Brain (organoid and tissue), 16 donors: ENCODE measurements at places on chromosomes 6 and 20. TPM values are rescaled to one million over a fixed set of nuclear protein-coding genes. Genes with fewer than 3 reads are reported as not detected.
A peak's percentile ranks its signal among the peaks of the same experiment; 100 is the strongest.

DNA sequence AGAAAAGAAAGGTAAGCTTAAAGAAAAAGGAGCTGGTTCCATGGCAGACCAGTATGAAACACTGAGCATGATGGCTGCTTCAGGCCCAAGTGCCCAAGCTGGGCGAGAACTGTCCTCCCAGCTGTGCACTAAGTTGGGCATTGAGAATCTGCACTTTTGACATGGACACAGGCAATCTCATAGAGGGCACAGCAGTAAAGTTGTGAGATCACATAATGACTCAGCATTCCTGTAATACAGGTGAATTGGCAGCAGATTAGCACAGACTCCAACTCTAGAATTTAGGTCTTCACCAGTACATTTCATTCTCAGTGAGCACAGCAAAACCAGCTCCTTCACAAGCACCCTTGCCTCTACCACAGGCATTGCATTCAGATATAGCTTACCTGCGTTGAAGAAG, 343.4 kb downstream of the PKHD1 start:
- DNase-seq: no peak

- DNase-seq: no peak
Measured at GRCh38 chr6:153790048-153790447, 249.0 kb upstream of the OPRM1 start.

- DNase-seq: no peak
Measured at GRCh38 chr6:39770446-39770845, 21.7 kb upstream of the DAAM2 start.

- no peak for DNase-seq
Measured at GRCh38 chr6:27553123-27553904, 80.4 kb upstream of the ZNF184 start.

DNA sequence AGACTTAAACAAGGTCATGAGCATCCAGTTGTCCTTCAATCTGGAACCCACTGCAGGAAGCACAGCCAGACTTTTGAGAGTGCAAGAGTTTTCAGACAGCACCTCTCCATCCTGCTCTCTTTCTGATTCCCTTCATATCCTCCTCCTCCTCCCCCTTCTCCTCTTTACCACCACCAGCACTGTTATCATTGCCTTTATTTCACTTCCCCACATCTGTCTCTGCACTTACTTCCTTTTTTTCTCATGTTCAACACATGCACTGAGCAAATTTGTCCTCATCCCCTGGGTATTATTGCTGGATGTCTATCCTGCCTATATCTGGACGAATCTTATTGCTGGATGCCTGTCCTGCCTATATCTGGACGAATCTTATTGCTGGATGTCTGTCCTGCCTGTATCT, 554.8 kb downstream of the DHX35 start:
- no peak for DNase-seq

DNA sequence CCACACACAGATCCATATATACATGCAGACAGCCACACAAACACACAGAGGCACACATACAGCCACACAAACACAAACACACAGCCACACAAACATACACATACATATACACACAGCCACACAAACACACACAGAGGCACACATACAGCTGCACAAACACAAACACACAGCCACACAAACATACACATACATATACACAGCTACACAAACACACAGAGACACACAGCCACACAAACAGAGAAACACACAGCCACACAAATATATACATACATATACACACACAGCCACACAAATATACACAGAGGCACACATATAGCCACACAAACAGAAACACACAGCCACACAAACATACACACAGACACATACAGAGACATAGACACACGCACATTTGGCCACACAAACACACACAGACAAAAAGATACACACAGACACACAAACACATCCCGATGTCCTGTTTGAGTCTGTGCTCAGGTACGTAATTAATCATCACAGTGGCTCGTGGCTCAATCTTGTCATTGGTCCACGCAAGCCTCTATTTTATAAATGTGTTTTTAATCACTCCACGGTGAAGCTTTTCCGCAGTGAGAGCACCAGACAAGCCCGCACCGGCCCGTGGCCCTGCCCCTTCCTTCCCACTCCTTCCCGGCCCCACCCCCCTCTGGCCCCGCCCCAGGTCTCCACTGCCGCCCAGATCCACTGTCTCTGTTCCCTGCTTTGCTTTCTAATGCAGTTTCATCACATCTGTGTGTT, 135.3 kb downstream of the CDH4 start:
- peak; percentile 59 for DNase-seq

GRCh38 chr6:106113256-106113959, 27.3 kb downstream of the PRDM1 start:
- DNase-seq: no peak

DNA sequence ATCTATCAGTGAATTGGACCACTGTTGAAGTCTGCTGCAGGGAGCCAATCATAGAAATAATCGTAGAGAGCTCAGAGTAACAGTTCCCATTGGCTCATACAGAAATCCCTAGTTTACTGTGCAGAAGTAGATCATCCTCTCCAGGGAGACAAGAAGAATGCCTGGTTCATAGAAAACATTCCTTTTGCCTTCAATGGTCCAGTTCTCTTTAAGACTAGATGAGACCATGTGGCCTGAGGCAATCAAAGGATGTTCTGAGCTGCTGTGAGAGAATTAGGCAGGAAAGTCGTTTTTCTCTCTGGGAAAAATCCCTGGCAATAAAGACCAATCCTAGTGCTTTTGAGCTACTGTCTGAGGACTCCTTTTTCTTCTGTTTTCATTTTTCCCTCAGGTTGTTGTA, 208.4 kb downstream of the CENPW start:
- DNase-seq: no peak

- DNase-seq: no peak
Measured at GRCh38 chr6:16427124-16427523, 188.7 kb downstream of the GMPR start.

DNA sequence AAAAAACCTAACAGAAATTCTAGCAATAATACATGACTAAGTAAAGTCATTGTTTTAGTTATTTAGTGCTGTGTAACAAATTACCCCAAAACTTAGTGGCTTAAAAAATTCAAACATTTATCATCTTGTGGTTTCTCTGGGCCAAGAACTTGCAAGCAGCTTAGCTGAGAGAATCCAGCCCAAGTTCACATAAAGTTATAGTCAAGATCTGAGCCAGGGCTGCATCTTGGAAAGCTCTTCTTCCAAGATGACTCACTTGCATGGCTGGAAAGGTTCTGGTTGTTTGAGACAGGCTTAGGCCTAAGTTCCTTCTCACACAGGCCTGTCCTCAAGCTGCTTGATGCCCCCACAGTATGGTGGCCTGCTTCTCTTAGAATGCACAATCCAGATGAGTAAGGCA, 217.8 kb upstream of the TSHZ2 start:
- no peak for DNase-seq

DNA sequence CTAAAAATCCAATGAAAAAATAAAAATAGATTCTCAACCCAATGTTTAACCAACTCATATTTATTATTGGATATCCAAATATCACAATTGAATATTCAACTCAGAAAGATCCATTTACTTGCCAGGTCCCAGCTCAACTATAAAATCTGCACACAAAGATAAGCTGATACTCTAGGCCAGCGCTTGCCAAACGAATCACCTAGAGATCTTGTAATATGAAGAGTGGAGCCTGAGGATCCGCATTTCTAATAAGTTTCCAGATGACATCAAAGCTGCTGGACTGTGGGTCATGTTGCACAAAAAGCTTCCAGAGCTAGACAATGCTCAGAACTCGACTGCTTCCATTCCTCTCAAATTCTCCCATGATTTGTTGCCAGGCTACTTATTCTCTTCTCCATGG, 51.7 kb upstream of the HSF2 start:
- DNase-seq: no peak

DNA sequence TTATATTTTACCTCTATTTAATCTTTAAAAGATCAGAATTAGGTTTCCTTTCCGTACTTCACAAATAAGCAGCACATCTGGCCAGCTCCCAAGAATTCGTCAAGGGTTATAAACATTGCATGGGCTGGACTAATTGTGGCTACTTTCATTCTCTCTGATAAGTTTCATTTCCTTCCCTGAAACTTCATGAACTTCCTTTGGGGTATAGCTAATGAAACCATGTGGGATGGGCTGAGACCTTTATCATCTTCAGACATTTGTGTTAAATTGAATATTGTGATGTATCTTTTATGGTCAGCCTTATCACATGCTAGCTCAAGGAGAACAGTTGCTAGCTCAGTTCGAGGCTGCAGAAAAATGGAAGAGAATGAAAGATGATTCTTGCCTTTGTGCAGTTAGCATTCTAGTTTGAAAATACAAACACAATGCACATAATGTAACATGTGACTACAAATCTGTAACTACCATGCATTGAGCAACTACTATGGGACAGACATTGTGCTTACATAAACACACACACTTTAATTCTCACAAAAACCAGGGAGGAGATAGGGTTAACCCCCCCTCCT, 1.7 kb upstream of the GMPR start:
- DNase-seq: no peak

DNA sequence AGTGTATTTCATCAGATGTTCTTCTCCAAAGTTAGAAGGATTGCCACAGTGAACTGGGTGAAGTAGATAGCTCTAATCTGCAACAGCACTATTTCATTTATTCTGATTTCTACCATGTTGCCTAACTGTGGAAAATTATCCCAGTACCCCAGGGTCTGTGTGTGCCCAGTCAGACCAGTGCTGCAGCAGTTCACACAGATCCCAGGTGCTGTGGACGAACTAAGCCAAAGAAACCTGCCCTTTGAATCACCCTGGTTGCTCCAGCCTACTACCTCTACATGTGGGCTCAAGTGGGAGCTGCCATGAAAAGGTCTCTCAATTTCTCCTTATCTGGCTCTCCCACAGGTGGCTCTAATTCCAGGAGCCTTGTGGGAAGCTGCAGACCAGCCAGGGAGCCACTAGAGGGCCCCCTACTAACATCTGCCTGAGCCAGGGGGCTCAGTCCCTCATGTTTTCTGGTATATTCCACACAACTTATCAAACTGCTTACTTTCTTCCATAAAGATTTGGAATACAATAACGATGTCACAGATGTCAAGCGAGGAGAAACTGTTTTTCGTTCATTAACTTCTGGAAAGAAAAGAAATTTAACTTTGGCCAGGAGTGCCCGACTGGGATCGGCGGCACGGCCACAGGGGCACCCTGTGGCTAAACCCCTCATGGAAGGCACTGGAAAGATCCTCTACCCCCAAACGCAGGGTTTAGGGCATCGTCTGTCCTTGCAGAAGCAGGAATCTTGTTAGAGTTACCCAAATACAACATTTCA, 31.6 kb upstream of the LY86 start:
- DNase-seq: peak; percentile 69

GRCh38 chr6:63923139-63923739, 287.6 kb downstream of the PHF3 start:
- DNase-seq: peak; percentile 74

- no peak for DNase-seq
Measured at GRCh38 chr6:157063176-157063905, 260.0 kb downstream of the TMEM242 start.

GRCh38 chr6:166697113-166697512, 70.1 kb upstream of the RPS6KA2 start:
- no peak for DNase-seq

DNA sequence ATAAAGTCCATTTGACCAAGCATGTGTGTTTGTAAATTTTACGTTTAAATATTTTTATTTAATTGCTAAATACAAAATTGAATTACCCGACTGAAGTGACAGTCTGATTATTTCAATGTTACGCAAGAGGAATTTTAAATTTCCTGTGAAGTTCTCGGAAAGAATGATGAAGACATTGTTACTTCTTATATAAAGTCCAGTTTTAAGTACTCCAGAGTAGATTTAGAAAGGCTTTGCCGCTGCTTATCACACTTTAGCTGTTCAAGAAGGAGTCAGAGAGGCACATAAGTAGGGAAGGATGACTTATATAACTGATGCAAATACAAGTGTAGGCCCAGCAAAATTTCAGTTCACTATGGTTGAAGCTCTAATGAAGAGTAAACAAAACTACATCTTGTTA, 265.1 kb upstream of the CITED2 start:
- no peak for DNase-seq

DNA sequence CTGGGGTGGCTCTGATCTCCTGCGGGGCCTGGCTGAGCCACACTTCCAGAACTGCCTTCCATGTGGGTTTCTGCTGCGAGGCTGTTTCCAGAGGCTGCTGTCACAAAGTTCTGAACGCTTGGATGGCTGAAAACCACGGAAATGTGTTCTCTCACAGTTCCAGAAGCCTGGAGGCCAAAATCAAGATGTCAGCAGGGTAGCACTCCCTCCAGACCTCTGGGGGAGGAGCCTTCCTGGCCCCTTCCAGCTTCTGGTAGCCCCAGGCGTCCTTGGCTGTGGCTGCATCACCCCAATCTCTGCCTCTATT, 23.7 kb upstream of the BMP7 start:
- DNase-seq: no peak

- no peak for DNase-seq
Measured at GRCh38 chr6:35722121-35722761, 14.6 kb upstream of the ARMC12 start.

- no peak for DNase-seq
Measured at GRCh38 chr6:13238017-13238416, 90.3 kb downstream of the TBC1D7 start.

- DNase-seq: no peak
Measured at GRCh38 chr20:62902926-62903615, 23.2 kb downstream of the DIDO1 start.

DNA sequence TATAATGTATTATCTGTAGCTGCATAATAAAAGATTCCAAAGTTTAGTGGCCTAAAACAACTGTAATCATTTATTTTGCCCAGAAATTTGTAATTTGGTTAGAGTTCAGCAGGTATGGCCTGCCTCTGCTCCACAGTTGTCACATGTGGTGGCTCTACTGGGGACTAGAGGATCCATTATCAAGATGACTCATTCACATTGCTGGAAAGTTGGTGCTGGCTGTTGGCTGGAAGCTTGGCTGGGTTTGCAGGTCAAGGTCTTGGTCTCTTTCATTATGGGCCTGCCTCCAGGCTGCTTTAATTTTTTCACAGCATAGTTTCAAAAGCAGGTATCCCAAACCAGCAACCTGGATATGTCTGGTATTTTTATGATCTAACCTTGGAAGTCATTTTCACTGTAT, 17.6 kb downstream of the TRDN start:
- DNase-seq: no peak

DNA sequence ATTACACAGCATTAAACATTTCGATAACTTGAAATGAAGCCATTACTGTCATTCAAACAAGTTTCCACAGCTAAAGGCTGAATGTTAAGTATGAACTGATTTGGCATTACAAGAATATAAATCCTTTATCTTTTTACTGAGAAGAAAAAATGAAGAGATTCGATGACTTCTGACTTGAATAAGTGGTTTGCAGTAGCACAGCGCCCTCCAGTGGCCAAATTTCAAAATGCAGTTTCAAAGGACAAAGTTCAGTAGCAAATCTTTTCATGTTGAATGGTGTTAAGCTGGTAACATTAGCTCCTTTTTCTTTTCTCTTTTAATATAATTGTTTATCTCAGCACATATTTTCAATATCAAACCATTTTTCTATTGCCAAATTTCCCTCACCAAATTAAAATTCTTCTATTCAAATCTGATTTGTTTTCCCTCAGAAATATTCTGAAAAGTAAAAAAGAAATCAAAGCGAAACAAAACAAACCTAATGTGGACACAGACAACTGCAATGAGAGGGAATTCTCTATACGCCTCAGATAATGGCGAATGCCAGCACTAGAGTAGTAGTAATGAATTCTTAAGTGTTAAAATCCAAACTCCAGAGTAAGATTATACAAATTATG, 145.7 kb downstream of the BTBD9 start:
- peak; percentile 90 for DNase-seq

OR2J2 gene
- not detected for polyA plus RNA-seq

DEFB116 gene
- not detected for polyA plus RNA-seq

SNX3 gene
- polyA plus RNA-seq: 239 TPM

PLEKHG1 gene
- 3.6 TPM for polyA plus RNA-seq

TAGAP gene
- polyA plus RNA-seq: 0.14 TPM

MAPK13 gene
- 40.2 TPM for polyA plus RNA-seq

KCNK15 gene
- 0.12 TPM for polyA plus RNA-seq

ECI2 gene
- polyA plus RNA-seq: 69.3 TPM

SNAP91 gene
- 70.0 TPM for polyA plus RNA-seq
